Midbrain (tissue), 1 donor: ENCODE measurements at places on chromosomes 5 and 9.
A peak's percentile ranks its signal among the peaks of the same experiment; 100 is the strongest.

GRCh38 chr5:129135633-129136032 is 41.1 kb downstream of the ISOC1 start:
- DNase-seq, result no peak

DNA sequence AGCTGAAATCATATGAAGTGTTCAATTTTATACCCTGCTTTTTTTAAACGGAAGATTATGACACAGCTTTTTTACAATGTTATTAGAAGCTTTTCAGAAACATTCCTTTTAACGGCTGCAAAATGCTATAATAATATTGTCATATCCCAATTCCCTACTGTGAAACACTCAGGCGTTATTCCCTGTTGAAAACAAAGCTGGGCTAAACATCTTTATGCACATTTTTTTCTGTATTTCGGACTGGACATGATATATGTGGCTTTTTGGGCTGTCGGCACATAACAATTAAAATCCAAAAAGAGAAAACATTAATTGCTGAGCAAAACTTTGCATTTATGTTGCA is 12.0 kb upstream of the CTSL start:
- no peak for DNase-seq

DNA sequence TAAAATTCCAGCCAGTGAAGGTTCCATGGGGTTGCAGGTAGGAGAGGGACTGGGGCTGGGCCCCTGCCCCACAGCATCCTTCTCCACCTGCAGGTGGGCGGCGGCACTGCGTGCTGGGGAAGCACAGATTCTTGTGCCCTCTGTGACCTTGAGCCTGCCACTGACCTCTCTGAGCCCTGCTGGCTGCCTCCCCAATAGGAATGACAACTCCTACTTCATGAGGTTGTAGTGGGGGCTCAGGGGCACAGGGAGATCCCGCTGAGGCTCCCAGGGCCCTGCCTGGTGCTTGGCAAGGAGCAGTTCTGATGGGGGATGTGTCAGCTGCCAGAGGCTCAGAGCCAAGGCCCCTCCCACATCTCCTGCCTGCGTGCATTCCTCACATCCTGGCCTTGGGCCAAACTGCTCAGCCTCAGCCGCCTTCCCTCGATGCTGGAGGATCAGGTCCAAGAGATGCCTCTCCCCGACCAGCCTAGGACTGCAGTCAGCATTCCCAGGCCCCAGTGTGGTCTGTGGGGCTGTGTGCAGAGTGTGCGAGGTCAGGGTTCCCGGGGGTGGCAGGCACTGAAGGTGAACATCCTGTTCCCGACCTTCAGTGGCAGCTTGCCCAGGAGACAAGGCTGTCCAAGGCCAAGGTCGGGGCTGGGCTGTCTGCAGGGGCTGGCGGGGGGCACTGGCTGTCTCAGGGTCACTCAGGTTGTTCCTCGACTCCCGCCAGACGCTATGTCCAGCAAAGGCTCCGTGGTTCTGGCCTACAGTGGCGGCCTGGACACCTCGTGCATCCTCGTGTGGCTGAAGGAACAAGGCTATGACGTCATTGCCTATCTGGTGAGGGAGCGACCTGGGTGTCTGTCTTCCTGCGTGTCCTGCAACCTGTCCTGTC is 7.0 kb downstream of the ASS1 start:
- no peak for DNase-seq

- no peak for DNase-seq
These were observed 200.4 kb downstream of the MAST4 start for GRCh38 chr5:66796305-66797292.

- no peak for DNase-seq
These were observed 307.3 kb upstream of the MPDZ start for GRCh38 chr9:13586587-13587374.

GRCh38 chr9:134628354-134628736 is 13.3 kb upstream of the COL5A1 start:
- DNase-seq, result no peak

DNA sequence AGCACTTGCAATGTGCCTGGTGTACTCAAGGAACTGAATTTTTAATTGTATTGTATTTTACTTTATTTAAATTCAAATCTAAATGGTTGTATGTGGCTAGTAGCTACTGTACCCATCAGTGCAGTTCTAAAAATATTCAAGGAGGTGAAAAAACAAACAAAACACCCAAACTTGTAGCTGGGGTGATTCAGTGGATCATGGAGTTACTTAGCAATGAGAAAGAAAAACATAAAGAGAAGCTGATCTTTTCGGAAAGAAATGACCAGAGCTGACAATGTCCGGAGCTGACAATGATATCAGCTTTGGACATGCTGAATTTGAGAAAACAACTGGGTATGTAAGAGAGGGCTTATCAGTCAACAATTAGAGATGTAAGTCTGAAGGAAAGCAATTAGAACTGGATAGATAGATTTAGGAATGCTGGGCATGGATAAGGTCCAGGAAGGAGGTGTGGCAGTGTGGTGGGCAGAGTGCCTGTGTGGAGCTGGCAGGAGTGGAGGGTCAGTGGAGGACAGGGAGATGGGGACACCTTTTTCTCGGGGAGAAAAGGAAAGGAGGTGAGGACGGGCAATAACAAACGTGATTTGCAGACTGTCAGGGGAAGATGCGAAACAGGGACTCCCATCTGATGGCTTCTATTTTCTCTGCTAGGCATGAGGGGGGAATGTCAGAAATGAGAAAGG is 113.2 kb downstream of the DCP2 start:
- peak; percentile 3 for DNase-seq
